ENCODE measurements at places on chromosomes 4 and X.

DNA sequence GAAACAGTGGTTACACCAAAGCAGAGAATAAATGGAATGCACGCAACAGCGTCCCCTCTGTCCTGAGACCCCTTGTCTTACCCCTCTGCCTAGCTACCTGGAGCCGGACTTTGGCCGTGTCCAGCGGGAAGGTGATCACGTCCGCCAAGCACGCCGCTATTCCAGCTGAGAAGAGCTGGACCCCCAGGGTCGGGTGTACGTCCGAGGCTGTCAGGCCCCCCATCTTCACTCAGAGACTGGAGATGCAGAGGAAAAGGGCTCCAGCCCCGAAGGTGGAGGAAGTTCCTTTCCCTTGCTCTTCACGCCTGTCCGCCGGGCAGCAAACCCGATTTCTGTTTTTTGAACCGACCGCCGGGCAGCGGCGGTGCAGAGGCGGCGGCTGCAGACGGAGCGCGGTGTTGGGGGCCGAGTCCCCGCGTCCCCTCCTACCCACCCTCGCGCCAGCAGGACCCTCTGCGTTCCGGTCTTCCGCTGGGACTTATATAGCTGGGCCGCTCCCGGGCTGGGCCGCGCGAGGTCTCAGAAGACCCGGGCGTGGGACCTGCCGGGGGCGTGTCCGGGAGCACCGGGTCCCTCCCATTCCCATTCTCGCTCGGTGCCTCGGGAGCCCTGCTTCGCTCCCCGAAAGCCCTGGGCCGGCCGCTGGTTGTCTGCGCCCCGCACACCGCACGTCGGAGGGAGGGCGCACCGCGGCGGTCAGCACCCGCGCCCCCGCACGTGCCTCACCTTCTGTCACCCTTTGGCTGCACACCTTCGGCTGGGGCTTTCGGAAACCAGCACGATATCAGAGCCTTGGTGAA, at the start of gene UCP1:
Gene UCP1 (minus strand): TSS at position 455 of the 800 bp plus-strand sequence. CDS start 232 bp downstream, at position 223.
- no peak for DNase-seq

GRCh38 chrX:154123241-154124219, 20.5 kb upstream of the OPN1LW start:
- peak; percentile 7 for DNase-seq

- DNase-seq: peak; percentile 13
These were observed 2.5 kb downstream of the CPEB2 start for GRCh38 chr4:15004739-15005301.

- no peak for DNase-seq
These were observed 235.7 kb upstream of the LDB2 start for GRCh38 chr4:17134100-17134499.

DNA sequence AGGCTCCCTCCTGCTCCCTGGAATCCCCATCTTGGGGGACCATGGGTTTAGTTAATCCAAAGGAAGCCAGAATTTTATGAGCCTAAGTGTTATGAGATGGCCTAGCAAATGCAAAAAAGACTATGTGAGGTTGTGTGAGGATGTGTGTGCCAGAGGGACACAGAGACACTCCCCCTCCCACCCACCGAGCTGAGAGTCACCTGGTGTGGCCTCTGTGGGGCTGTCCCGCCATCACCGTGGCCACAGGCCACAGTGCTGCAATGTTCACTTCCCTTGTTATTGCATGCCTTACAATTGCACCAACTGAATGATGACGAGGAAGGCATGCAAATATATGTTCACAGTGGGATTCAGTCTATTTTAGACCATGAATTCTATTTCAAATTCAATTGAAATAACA, 601 bp upstream of the FGFBP2 start:
- DNase-seq: no peak

- DNase-seq: no peak
These were observed 279.0 kb downstream of the ANKRD50 start for GRCh38 chr4:124433500-124433899.

DNA sequence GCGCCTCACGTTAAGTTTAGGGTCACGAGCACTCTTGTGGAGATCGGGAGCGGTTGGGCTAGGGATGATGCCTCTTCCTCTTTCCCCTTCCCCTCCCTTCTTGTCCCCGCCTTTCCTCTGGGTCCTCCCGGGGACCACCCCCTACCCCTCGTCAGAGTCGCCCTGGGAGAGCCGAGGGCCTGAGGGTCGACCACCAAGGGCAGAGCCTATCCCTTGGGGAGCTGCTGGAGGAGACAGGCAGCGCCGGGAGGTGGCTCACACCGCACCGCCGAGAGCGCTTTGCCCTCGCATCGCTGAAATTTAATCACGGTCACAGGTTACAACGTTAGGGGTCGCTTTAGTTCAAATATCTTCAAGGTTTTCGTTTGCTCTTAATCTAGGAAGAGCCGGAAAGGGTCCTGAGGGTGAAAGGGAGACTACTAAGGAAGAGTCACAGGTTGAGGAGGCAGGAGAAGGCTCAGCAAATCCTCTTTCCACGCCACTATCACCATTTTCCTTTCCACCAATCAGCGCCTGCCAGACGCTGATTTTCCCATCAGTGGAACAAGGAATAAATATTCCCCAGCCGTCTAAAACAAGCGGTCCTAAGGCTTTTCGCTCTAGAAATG, 528 bp upstream of the SNCA start:
- DNase-seq: no peak

GRCh38 chr4:169460081-169460480, 152.3 kb downstream of the NEK1 start:
- no peak for DNase-seq

GRCh38 chr4:33149658-33150524, 2429.7 kb downstream of the PCDH7 start:
- DNase-seq: no peak
